ENCODE measurements at places on chromosomes 12 and 14.

GRCh38 chr14:67396381-67396970, 15.5 kb downstream of the PLEK2 start:
- DNase-seq = no peak

GRCh38 chr12:58920102-58920960, at the start of gene LRIG3:
LRIG3 (minus strand) TSS chr12:58920504; CDS start chr12:58920235, 269 bp downstream.
- peak; percentile 85 for DNase-seq

- DNase-seq = no peak
Measured at GRCh38 chr12:79236920-79237319, 372.3 kb downstream of the SYT1 start.

- no peak for DNase-seq
Measured at GRCh38 chr12:114018669-114019068, 52.5 kb upstream of the RBM19 start.

GRCh38 chr12:52440821-52441319, 6.7 kb upstream of the KRT75 start:
- DNase-seq = no peak

- DNase-seq = no peak
Measured at GRCh38 chr12:124736115-124737039, 127.3 kb downstream of the SCARB1 start.

DNA sequence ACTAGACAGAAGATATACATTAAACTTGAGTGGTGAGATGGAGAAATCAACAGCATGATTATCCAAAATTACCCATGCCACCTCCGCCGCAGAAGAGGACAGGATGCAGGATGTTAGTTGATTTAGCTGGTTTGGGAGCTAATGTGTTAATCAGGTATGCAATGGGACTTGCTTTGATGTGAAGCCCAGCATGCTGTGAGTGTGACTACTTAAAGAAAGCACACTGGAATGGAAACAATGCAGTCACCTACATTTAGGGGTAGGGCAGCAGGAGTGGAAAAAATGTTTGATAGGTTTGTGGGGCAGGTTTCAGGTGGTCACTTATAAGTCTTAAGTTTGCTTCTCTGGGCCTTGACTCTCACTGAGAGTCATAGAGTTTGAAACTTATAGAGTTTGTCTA, 170.0 kb upstream of the DAAM1 start:
- DNase-seq = no peak

- DNase-seq = no peak
Measured at GRCh38 chr12:77406219-77406905, 341.0 kb upstream of the E2F7 start.

DNA sequence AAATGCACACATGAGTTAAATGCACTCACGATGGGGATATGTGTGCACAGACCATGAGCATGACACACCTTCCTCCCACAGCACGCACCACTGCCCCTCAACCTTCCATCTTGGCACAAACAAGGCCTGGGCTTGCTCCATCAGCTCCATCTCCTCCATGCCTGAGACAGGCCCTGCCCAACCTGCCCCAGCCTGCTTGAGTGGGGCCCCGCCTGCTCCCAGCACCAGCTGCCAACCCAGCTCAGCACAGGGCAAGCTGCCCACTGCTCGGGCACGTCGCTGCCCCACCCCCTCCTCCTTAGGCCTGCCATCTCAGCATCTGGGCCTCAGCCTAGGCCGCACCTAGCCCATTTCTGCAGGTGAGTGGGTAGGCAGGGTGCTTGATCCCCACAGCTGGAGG, 27.6 kb upstream of the KRT78 start:
- DNase-seq = no peak

- no peak for DNase-seq
Measured at GRCh38 chr12:124603100-124603541, 35.7 kb upstream of the NCOR2 start.

DNA sequence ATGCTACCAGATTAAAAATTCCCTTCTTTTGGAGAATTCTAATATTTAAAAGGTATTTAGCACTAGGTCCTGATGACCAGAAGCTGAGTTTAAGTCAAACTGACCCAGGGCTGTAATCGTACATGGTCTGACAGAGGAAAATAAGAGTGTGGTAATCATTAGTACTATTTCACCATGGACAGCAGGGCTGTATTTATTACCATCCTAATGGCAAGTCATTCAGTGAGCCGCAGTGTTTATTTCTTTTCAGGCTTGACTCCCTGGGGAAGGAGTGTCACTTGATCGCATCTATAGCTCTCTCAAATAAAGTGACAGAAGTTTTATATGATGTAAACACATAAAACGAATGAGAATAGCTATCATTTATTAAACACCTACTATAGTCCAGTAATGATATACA, 261.8 kb downstream of the BTG1 start:
- no peak for DNase-seq

GRCh38 chr12:95240556-95240955, 22.9 kb downstream of the VEZT start:
- no peak for DNase-seq

GRCh38 chr14:96584907-96585671, 82.9 kb downstream of the PAPOLA start:
- no peak for DNase-seq

DNA sequence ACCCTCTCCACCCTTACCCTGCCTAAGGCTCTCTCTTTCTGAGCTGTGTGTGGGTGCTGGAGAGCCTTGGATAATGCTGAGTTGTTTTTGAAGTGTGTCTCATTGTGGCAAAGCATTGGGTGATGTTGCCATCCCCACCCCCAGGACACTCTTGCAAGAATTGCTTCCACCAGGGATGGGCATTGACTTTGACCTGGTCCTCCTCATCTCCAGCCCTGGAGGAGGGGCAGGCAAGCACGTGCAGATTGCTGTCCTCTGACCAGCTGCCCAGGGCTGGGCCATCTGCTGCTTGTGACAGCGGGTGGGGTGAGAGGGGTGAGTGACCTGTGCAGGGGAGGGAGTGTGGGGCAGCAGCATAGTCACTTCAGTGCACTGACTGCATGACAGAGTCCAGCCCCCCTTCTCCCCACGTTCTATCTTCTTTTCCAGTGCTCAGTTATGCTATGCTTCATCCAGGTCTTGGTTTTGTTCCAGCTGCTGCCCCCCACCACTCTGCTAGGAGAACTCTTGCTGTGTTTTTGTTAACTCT, 26.2 kb downstream of the SUSD6 start:
- peak; percentile 70 for DNase-seq

GRCh38 chr12:80884651-80885050, 53.1 kb downstream of the LIN7A start:
- no peak for DNase-seq

- no peak for DNase-seq
Measured at GRCh38 chr12:53200458-53201176, 6.4 kb downstream of the ITGB7 start.

DNA sequence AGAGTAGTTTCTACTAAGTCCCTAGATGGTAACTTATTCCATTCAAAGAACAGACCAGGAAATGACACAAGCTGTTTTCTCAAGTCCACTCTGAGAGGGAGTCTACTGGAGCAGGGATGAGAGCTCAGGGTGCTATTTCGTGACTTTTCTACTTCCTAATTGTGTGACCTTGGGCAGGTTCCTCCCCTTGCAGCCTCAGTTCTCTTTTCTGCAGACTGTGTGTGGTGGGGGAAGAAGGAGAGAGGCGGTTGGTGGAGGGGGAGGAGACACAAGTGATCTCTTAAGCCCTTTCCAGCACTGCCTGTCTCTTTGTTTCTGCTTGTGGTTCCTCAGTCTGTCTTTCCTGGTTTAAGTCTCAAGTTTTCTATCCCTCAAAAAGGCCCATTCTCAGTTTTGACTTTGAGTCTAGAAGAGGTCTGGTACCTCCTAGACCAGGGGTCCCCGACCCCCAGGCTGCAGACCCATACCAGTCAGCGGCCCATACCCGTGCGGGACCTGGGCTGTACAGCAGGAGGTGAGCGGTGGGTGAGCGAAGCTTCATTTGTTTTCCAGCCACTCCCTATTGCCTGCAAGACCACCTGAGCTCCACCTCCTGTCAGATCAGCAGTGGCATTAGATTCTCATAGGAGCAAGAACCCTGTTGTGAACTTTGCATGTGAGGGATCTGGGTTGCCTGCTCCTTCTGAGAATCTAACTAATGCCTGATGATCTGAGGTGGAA, 10.7 kb downstream of the FGF6 start:
- no peak for DNase-seq

DNA sequence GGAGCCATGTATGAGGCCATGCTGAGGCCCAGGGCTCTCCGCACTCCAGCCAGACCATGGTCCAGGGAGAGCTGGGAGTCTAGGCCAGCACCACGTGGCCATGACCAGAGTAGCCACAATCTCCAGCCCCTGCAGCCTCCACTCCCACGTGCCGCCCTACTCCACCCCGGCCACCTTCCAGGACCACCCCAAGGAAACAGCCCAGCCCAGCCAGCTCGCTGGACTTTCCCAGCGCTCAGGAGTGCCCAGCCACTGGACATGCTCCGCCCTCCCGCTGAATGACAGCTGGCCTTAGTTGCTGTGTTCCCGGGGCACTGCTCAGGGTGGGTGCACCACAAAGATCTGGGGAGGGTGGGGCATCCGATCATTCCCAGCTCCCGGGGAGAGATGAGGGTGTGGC, 2.1 kb upstream of the C14orf180 start:
- no peak for DNase-seq

DNA sequence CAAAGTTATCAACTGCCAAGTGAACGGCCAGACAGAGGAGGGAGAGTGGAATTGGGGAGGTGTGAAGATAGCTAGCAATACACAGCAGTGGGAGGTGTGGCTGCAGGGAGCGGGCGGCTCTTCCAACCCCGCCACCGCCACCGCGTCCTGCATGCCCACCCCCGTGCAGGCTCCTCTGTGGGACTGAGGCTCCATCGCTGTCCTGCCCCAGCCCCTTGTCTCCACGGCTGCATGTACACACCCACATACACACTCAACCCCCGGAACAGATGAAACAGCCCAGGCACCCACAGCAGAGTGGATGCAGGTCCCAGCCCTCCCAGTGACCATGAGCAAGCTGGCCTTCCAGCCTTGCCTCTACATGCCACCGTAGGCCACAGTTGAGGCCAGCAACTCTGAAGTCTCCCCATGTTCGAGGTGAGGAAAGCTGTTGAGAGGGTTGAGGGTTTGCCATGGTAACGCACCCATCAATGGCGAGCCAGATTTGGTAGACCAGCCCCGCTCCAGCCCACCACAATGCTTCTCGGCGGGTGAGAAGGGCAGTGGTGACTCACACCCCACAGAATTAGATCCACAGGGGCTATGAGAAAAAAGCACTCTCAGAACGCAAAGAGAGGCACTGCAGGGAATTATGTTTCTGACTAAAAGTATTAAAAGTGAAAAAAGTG, 39.3 kb downstream of the PITPNM2 start:
- no peak for DNase-seq

DNA sequence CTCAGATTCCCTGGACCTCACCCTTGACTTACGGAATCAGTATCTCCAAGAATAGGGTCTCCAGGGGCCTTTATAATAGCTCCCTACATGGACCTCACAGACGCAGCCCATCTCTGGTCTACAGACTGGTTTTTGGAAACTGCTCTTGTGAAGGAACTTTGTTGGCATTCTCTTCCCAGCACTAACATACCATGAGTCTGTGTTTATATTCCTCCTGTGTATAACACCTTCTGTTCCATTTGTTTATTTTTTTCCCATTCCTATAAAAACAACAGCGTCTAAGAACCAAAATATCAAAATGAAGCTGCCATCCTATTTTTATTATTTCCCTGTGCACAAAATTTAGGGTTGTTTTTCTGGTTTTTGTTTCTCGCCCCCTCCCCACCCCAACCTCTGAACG, 131.1 kb downstream of the NEDD1 start:
- no peak for DNase-seq

GRCh38 chr12:50514526-50515276, 9.9 kb downstream of the DIP2B start:
- DNase-seq = no peak

GRCh38 chr12:131575371-131575770, 135.5 kb upstream of the SFSWAP start:
- DNase-seq = no peak

GRCh38 chr12:23816394-23816851, 133.0 kb downstream of the SOX5 start:
- DNase-seq = no peak

DNA sequence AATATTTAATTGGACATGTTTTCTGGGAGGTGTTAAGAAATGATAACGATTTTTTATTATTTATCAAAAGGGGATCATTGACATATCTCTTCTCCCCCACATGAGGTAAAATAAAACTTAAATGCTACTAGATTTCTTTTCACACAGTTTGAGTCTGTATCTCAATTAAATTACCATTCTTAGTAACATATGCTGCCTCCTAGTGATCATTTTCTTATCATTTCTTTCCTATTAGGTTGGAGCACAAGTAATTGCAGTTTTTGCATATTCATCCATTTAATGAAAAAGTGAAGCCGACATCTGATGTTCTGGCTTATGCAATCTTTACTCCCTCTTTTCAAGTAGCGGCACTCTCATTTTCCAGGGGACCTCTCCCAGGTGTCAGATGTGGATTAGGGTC, 24.9 kb downstream of the PUS7L start:
- DNase-seq = no peak

GRCh38 chr12:12736759-12737676, 19.9 kb downstream of the CDKN1B start:
- DNase-seq = no peak

DNA sequence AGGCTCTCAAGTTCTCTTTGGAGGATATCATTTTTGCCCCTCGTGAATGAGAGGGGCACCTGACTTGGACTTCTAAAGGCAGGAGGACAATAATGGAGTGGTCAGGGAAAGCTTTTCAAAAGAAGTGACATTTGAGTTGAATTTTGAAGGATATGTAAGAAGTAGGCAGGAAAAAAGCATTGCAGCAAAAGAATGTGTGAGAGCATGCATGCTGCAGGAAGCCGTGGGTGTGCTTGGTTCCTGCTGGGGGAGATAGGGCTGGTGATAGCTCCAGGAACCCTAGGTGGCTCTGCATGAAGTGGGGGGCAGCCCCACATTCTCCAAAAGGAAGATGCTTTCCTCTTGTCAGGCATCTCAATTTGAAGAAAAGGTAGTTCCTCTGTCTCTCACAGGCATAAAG, 23.1 kb downstream of the ACVR1B start:
- DNase-seq = no peak

DNA sequence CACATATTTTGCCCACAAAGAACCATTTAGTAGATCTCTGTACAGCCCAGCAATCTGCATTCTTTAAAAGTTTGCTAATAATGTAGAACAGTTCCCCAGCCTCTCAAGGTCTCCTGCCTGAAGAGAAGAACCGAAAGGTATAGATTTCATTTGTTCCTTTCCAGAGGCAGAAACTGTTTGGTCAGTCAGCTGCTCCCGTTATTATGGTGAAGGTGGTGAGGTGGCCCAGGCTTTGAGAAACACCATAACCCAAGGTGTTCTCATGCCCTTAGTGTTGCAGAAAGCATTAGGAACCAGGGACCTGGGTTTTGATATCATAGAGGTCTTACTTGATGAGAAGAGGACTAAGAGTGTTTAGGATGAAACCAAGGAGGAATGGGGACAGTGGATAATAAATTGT, 65.3 kb downstream of the SUSD6 start:
- no peak for DNase-seq
